Prostate gland (tissue), 2 donors: ENCODE measurements at places on chromosomes 1 and 21. TPM values are rescaled to one million over a fixed set of nuclear protein-coding genes. Genes with fewer than 3 reads are reported as not detected.

DNA sequence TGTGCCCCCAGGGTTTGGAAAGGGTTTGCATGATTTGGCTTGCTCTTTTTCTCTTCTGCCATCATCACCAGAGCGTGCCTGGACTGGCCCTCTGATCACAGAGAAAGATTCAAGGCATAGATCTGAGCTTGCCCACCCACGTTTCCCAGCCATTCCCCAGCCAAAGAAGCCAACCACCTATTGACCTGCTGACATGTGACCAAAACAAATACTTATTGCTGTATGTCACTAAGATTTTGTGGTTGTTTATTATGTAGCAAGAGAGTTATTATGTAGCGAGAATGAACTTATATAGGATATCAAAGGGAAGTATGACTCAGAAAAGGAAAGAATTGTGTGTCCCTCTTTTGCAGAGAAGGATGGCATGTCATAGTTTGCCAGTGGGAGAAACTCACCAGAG, 59.9 kb downstream of the UBE2U start:
- DNase-seq: peak; percentile 37

DNA sequence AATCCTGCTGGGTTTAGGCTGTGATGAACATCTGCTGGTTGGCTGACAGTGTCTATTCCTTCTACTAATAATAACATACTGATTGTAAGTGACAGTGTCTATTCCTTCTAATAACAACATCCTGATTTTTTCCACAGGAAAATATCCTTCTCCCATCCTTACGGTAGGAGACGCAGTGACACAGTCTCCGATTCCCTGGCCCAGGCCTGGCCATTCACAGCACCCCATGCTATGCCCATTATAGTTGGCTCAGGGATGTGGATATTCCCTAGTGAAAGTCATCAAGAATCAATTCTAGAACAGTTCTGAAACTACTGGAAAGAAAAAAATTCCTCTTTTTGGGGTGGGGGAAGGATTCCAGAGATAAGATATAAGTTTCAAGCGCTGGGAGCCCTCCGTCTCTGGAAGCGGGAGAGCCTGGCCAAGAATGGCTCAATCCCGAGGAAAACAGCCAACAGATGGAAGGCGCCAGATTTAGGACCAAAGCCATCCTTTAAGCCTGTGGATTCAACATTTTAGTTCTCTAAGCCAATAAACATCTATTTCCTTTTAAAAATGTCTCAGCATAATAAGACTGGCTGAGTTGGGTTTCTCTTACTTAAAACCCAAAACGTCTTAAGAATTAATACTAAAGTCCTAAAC, 88.6 kb downstream of the GPATCH2 start:
- no peak for DNase-seq

- no peak for DNase-seq
Measured at GRCh38 chr1:110538075-110538474, 19.1 kb upstream of the KCNA10 start.

DNA sequence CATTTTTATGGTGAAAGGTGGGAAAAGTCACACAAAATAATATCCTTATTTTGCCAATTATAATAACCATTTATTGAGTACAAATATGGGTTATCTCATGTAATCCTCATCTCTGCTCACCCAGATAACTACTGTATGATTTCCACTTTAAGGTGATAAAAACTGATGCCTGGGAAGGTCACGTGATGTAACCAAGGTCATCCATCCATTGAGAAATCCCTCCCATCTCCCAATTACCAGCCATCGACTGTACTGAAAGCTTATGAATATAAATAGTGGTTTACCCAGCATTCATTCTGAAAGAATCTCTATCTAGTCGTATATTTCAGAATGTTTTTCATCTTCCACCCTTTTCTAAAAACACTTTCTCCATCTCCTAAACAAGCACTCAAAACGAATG, 55.0 kb upstream of the IFNAR2 start:
- no peak for DNase-seq

DNA sequence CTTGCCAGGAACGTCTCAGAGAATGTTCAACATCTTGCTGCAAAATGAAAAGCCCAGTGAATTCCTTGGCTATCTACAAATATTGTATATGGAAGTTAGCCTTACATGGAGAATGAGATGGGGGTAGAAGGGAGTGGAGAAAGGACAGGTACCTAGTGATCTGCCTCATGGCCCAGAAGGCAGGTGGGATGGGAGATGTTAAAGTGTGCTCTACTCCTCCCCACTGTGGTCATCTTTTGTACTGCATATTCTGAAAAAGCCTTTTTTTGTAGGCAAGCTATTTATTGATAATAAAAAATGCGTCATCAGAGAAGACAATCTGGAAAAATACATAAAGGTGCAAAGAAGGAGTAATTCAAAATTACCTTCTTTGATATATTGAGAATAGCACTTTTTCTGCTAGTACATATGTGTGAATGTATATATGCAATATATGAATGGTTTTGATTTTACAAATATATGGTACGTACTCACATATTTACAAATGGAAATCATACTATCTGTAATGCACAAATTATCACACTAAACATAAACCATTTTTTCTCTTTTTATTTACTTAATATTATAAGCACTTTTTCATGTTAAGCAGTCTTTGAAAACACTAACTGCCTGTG, 19.1 kb upstream of the SLC5A9 start:
- DNase-seq: no peak

DNA sequence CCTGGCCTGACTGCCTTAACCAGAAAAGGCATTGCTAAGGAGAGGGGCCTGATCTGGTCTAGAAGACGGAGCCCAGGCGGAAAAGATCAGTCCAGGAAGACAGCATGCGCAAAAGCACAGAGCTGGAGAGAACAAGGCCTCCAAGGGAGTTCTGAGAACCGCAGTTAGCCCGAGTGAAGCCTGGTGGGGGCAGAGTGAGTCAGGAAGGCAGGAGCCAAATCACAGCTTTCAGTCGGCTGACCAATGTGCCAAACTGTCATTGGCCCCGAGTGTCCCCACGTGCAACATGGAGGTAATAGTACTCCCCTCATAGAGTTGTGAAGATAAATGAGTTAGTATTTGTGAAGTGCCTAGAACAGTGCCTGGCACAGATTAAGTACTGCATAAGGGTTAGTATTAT, 1.2 kb upstream of the TSPAN2 start:
- DNase-seq: no peak

The E2F2 gene
- total RNA-seq: 1.0 TPM

The SERTAD4 gene
- 10.6 TPM for total RNA-seq
